ENCODE measurements at places on chromosomes 2 and 18.

- no peak for DNase-seq
Observed at GRCh38 chr2:6692819-6693218, 172.9 kb downstream of the CMPK2 start.

DNA sequence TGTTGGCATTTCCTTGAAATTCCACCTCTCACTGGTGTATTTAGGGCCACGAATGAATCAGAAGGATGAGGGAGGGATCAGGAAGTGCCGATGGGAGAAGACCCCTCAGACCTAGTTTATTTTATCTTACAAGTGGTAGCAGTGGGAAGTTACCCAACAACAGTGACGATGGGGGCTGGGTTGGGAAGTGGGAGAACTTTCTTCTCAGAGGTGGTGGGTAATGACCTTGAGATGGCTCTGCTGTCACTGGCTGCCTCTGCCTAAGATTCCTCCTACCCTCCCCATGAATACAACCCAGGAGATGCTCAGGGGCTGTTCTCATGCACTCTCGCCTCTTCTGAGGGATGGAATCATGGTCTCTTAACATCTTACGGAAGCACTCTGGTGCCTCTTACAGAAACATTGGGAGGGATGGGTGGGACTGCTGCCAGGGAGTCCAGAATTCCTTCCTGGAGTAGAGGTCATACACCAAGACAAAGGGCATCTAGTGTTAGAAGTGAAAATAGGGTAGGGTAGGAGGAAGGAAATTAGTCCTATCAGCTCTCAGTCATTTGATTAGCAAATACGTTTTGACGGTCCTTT, 58.5 kb upstream of the TXNDC2 start:
- DNase-seq: no peak

DNA sequence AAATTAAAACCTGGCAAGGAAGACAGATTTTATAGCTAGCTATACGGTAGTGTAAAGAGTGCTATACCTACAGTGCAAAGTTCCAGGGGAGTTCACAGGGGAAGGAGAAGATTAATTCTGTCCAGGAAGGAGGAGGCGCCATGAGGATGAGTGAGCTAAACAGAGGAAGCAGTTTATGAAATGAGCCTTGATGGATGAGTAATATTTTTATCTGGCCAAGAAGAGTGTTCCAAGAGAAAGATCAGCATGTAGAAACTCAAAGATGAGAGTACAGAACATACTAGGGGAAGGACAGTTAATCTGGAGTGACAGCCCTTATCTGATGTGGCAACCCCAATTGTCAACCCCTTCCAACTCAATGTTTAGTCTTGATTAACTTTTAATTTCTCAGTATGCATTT, 54.8 kb downstream of the CDH20 start:
- no peak for DNase-seq

GRCh38 chr18:40066368-40066767, 1888.7 kb upstream of the PIK3C3 start:
- no peak for DNase-seq

DNA sequence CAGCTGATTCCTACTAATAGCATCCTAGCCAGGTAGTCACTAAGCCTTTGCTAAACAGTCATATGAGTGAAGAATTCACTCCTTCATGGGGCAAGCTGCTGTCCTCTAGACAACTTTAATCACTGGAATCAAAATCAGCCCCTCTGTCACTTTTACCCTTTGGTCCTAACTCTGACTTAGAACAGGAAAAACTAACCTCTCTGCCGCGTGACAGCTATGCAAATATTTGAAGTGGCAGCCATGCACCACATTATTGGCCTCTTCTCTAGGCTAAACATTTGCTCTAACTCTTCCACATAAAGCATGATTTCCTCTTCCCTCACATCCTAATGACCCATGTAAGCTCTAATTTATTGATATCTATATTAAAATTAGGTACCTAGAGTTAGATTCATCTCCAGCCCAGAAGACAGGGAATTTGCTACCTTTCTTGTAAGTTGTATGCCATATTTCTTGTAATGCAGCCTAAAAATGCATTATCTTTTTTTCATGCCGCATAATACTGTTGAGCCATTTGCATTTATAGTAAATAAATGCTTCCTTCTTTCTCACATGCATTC, 12.8 kb upstream of the ONECUT2 start:
- DNase-seq: no peak

- DNase-seq: no peak
Observed at GRCh38 chr2:72991980-72992733, 74.8 kb downstream of the EMX1 start.

- no peak for DNase-seq
Observed at GRCh38 chr2:19543663-19544383, 185.4 kb upstream of the OSR1 start.

DNA sequence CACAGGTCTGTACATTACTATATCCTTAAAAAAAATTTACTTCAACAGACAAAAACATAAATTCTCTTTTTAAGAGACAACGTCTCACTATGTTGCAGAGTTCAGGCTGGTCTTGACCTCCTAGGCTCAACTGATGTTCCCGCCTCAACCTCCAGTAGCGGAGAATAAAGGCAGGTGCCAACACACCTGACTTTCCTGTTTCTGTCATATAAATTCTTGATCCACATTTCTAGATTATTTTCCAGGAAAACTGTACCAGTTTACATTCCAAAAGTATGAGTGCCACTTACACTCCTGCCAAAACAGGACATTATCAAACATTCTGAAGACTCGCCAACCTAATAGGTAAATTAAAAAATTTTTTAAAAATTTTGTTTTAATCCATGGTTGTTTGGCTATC, 48.6 kb downstream of the PUM2 start:
- no peak for DNase-seq

- DNase-seq: no peak
Observed at GRCh38 chr2:240234503-240234951, 94.1 kb upstream of the OTOS start.

GRCh38 chr2:64938607-64939285, 50.5 kb upstream of the SLC1A4 start:
- DNase-seq: no peak

GRCh38 chr18:13220361-13220991, 1.9 kb downstream of the LDLRAD4 start:
- no peak for DNase-seq

DNA sequence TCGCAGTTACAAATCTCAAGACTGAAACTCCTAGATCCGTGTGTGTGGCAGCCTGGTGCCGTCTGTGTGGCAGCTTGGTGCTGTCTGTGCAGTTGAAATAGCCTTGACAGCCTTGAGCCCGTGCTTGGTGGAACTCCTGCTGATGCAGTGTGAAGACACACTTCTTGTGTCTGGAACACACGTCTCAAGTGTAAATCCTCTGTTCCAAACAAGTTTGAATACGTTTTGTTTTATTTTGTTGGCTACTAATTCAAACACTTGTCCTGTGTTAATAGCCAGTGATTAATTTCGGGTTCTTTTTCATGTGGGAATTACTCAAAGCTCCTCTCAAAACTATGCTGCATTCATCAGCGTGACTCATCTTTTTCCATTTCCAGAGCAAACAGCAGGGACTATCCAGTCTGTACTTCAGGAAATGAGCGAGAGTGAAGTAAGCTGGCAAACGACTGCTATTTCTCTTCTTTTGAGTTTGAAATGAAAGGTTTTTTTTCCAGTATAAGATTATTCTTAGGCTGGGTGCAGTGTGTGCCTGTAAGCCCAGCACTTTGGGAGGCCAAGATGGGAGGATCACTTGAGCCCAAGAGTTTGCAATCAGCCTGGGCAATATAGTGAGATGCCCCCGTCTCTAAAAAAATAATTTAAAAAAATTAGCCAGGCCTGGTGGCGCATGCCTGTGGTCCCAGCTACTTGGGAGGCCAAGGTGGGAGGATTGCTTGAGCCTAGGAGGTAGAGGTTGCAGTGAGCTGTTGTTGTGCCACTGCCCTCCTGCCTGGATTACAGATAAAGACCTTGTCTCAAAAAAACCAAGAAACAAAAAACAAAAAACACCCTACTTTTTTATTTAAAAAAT, 152.9 kb downstream of the SPP2 start:
- no peak for DNase-seq

DNA sequence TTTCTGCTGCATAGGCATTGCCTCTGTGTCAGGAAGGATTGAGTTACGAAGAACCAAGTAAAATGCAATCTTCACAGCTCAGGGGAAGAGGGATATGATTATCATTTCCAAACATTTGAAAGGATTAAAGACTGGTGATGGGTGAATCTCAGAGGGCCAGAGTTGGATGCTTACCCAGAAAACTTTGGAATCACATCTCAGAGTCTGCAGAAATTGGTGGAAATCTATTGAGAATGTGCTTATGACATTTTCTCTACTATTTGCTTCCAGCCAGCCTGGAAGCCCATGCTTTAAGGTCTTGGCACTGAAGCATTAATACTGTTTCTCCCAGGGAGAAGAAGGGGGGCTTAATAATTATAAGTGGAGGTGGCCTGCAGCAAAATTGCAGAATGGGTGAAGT, 1301.4 kb upstream of the PIK3C3 start:
- no peak for DNase-seq

All from naive thymus-derived CD8-positive, alpha-beta T cell (primary cell).